ENCODE measurements at places on chromosomes 12 and 14.
A peak's percentile ranks its signal among the peaks of the same experiment; 100 is the strongest.

GRCh38 chr12:69534389-69534822 lies 50.9 kb upstream of the CCT2 start:
- no peak for DNase-seq

GRCh38 chr12:27771481-27772327 lies 8.3 kb upstream of the KLHL42 start:
- no peak for DNase-seq

- peak; percentile 62 for DNase-seq
Observed at GRCh38 chr12:107320929-107321631, 227.7 kb upstream of the CRY1 start.

DNA sequence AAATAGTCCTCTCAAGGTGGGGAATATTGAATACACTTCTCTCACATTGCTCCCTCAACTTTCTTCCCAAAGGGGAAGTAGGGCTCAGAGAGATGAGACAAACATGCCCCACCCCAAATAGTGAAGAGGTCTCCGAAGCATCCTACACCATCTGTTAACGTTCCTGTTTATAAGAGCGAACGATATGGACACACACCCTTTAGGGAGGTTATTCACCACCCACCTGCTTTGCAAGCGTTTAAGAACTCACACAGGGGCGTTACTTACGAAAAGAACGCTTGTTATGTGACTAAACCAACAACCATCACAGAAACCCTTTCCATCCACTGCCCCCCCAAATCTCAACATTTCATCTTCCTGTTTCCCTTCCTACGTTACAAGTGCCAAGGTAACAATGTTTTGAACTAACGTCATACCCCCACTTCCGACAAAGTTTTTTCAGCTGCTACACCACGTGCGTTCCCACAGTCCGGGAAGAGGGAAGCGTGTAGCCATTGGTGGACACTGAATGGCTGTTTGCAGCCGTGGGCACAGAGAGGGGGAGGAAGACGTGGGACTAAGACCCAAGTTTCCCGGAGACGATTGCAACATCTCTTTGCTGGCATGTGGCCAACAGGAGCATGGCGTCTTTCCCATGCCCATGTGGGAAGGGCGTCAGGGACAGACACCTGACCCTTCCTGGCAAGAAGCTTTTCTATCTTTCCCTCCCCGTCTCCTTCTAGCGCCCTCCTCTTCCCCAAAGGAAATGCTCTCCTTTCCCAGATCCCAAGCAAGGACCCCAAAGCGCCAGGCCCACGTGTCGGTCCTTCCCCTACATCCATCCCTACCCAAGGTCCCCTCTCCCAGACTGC lies 1.2 kb downstream of the YBX3 start:
- peak; percentile 54 for DNase-seq

DNA sequence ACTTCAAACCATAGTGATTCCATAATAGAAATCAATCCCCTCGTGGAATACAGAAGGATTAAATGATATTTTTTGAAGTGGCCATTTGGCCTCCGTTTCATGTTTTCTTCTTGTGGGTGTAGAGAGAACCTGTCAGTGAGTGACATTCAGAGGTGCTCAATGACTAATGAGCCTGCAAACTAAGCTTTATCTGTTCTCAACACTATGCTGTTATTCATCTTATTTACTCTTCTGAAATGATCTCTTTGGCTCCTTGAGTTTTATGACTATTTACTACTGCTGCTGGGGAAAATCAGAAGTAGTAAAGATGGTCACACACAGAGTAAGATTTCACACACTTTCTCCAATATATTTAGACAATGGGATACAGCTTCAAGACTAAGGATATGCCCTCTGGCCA lies 30.4 kb downstream of the ATP2B1 start:
- DNase-seq = no peak

DNA sequence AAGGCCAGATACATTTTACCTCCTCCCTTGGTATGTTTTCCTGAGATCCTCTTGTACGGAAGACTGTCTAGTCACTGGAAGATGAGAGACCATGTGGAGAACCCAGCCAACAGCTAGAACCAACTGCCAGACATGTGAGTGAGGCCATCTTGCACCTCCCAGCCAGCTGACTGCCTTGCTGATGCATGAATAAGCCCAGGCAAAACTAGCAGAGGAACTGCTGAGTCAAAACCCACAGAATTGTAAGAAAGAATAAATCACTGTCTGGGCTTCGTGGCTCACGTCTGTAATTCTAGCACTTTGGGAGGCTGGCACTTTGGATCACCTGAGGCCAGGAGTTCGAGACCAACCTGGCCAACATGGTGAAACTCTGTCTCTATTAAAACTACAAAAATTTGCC lies 160.0 kb downstream of the TPH2 start:
- DNase-seq = no peak

DNA sequence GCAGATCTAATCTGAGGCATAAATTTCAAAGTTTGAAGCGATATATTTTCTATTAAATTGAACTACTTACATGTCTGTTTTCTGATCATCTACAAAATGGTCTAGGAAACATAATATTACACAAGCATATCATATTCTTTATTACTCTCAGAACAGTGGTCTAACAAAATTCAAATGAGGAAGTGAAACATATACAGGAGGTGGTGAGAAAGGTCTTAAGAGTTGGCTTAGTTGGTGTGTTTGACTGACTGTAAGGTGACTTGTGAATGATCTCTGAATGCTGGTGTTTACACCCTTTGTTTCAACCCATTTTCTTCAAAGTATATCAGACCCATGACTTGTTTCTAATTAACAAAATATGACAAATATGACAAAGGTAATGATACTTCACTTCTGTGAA lies 1156.8 kb downstream of the SLC16A7 start:
- DNase-seq = no peak

DNA sequence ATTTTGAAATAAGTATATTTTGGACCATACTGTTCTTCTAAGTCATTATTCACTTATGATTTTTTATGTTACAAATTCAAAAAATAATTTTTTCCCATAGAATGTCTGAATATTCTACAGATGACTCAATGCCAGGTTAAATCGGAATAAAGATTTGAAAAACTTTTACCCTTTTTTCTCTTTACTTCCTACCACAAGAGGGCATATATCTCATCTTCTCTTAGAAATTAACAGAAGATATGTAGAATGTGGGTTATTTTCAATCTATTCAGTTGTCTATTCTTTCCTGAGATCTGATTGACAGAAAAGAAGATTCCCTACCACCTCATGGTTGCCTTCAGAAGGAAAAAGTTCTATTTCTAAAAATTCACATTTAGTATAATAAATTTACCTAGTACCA lies 53.0 kb upstream of the KITLG start:
- DNase-seq = no peak

GRCh38 chr12:69428351-69429073 lies 41.7 kb upstream of the FRS2 start:
- DNase-seq = no peak

- no peak for DNase-seq
Observed at GRCh38 chr12:21065845-21066244, 65.1 kb upstream of the SLCO1B1 start.

GRCh38 chr14:87005280-87005679 lies 987.7 kb downstream of the GALC start:
- no peak for DNase-seq

DNA sequence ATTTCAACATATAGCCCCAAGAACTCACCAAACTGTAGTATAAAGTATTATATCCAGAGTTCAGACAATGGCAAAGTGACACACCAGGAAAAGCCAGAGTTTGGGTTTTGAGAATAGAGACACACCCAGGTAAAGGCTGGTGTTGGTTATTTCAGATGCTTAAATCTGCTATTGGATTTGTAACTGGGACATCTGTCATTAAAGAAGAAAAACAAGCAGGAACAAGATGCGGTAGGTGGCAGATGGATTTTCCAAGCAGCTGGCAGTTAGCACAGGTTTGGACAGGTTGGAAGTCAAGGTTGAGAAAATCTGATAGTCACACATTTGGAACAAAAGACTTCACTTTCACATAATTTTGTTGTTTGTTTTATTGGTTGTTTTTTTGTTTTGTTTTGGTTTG lies 14.4 kb upstream of the CDK17 start:
- no peak for DNase-seq

DNA sequence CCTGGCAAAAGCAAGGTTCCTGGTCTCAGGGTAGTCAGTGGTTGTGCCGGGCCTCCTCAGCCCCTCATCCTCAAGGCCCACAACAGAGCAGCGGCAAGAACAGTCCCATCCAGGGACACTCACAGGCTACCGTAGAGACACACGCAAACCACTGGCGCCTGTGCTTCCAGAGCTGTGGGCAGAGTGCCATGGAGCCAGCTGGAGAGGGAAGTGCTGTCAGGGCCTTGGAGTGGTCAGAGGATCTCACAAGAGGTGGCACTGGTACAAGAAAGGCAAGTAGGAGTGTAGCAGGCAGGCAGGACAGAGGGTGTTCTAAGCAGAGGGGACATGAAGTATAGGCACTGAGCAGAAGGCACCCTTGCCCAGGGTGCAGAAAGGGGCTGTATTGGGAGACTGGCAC lies 34.6 kb downstream of the ANKRD9 start:
- DNase-seq = no peak

- DNase-seq = no peak
Observed at GRCh38 chr14:44204061-44204835, 302.8 kb downstream of the FSCB start.

Measured in stimulated activated CD4-positive, alpha-beta T cell treated with anti-CD3 and anti-CD28 coated beads, Interleukin-2, amount 100 ng/mL, for 4 hours (primary cell).